Aorta (tissue), 5 donors: ENCODE measurements at places on chromosomes 1 and 21. TPM values are rescaled to one million over a fixed set of nuclear protein-coding genes. Genes with fewer than 3 reads are reported as not detected.

Gene TMEM82
- total RNA-seq = not detected

- no peak overlapping the region for H3K27ac ChIP-seq
- H3K36me3 ChIP-seq = no peaks in the 10 kb centered on the region
- H3K4me3 ChIP-seq = no peak overlapping the region
- no peaks in the 10 kb centered on the region for H3K27me3 ChIP-seq
- no peak for DNase-seq
- no peaks in the 10 kb centered on the region for H3K4me1 ChIP-seq
Measured at GRCh38 chr1:36787312-36787913, 246.9 kb downstream of the GRIK3 start.

DNA sequence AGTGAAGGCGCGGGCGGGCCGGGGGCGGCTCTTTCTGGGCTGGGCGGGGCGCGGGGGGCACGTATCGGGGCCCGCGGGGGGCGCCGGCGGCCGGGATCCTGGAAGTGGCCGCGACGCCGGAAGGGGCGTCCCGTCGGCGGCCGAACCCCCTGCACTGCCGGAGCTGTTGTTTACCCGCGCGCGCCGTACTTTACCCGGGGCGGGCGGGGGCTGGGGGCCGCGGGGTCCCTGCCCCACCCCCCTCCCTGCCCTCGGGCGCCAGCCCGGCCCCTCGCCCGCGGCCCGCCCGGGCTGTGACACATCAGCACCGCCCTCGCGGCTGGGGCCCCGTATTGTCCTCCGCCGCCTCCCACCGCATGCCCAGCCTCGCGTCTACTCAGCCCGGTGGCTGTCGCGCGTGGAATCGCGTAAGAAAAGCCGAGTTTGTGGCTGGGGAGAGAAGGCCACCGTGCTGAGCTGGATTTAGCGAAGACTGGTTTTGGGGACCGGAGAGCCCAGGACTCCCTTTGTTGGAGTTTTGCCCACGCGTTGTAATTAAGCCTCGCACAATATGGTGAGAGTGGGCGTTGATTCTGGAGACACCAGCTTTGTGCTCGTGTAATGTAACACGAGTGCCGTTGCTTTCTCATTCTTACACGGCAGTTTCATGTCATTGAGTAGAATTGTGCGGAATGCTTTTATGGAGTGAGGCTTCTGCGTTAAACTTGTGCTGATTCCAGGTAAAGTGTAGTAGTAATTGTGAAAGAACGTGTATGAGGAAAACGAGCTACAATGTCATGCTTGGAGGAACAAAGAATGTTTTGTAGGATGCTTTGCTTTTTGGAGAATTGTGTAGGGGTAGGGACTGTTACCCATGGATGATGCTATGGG lies 559 bp downstream of the BACH1 start:
- DNase-seq = peak; percentile 90
- peak overlapping the region; percentile 70 for H3K4me3 ChIP-seq
- no peaks in the 10 kb centered on the region for H3K36me3 ChIP-seq
- no peaks in the 10 kb centered on the region for H3K27me3 ChIP-seq
- H3K4me1 ChIP-seq = peaks cover 6% of the 10 kb centered on the region

DNA sequence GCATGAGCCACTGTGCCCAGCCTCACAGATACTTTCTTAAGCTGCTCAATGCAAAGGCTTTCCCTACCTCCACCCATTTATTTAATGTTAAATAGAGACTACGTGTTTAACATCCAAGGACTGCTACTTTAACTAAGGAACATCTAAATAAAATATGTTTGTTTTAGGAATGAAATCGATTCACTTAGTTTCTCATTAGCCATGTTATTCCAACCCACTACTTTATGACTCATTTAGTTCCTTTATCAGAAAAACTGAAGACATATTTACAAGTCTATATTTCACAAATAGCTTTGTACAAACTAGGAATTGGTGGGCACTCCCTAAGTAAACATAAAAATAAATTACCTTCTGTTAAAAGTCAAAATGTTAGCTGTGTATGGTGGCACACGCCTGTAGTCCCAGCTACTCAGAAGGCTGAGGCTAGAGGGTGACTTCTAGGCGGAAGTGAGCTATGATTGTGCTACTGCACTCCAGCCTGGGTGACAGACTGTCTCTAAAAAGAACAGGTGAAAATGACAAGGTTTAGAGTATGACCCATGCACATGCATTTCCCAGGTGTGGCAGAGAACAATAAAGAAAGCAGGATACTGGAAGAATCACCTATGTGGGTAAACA lies 39.9 kb upstream of the AK4 start:
- H3K4me3 ChIP-seq = no peak overlapping the region
- no peaks in the 10 kb centered on the region for H3K4me1 ChIP-seq
- no peaks in the 10 kb centered on the region for H3K27me3 ChIP-seq
- no peak for DNase-seq
- no peaks in the 10 kb centered on the region for H3K36me3 ChIP-seq

GRCh38 chr21:25390701-25391100 lies 216.6 kb downstream of the MRPL39 start:
- no peak for DNase-seq
- H3K27me3 ChIP-seq = no peaks in the 10 kb centered on the region
- H3K4me3 ChIP-seq = no peak overlapping the region
- no peak overlapping the region for H3K27ac ChIP-seq
- no peaks in the 10 kb centered on the region for H3K36me3 ChIP-seq

- no peaks in the 10 kb centered on the region for H3K36me3 ChIP-seq
- H3K4me1 ChIP-seq = peaks cover 2% of the 10 kb centered on the region
Measured at GRCh38 chr21:35504277-35504676, 455.2 kb upstream of the RUNX1 start.
